CD4-positive, CD25-positive, alpha-beta regulatory T cell (primary cell): ENCODE measurements at places on chromosomes 4 and X. TPM values are rescaled to one million over a fixed set of nuclear protein-coding genes. Genes with fewer than 3 reads are reported as not detected.

CCSER1 gene
- total RNA-seq: 0.20 TPM

NUDT10 gene
- total RNA-seq: not detected

SPANXN3 gene
- total RNA-seq: not detected

DNA sequence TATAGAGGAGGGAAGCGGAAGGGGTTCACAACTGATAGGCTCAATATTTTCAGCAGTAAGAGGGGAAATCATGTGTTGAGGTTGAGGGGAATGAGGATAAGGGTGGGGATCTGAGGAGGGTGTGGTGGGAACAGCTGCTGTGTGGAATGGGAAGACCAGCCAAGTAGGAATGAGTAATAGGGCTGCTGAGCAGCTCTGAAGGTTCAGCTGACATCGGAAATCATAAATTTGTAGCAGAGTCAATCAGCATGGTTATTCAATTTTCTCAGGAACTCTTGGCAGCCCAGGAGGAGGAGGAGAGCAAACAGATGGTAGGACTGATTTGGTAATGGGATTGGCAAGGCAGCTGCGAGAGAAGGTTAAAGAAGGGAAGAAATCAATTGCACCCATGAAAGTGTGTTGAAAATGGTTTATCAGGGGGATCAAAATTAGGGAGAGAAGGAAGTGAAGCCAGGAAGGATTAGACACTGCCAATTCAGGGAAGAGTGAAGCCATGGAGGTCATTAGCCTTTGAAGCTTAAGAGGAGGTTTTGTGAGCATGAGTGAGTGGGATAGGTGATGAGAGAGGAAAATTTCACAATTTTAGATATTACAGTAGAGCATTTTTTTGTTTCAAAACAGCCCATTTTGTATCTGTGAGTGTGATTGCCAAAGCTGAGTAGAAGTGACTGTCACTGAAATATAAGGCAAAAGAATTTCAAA is 82.6 kb downstream of the PCDH7 start:
- no peak for DNase-seq

- DNase-seq: no peak
These were observed 53.3 kb downstream of the WFS1 start for GRCh38 chr4:6322761-6323566.

DNA sequence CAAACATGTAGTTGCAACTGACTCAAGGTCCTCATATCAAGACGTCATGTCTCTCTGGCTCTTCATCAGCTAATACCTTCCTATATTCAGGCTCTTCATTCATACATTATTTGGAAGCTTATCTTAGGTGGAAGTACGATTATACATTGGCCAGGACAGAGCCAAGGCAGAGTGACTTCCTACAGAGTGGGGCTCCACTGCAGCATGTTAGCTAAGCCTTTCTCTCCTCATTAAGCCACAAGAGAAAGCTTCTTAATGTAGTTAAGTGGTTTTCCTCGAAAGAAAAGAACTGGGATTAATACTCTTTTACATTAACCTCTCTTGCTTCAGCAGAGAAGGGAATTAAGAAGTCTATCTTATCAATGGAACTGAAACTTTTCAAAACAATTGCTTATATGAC is 15.0 kb downstream of the C4orf33 start:
- DNase-seq: no peak

GRCh38 chr4:90099812-90100211 is 27.4 kb upstream of the CCSER1 start:
- DNase-seq: no peak

DNA sequence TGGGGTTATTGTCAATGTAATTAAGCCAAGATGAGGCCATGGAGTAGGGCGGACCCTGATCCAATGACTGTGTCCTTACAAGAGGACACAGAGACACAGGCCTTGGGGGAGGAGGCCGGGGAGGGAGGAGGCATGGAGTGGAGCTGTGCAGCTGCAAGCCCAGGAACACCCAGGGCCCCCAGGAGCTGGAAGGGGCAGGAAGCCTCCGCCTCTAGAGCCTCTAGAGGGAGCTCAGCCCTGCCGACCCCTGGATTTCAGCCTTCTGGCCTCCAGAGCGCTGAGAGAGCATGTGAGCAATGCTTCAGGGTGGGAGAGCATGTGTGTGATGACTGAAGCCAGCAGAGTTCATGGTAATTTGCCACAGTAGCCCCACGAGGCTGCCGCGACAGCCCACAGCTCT is 234.6 kb downstream of the AFAP1 start:
- DNase-seq: no peak

- DNase-seq: no peak
These were observed 8.9 kb downstream of the ZIC3 start for GRCh38 chrX:137574784-137575293.

- no peak for DNase-seq
These were observed 8.1 kb upstream of the STS start for GRCh38 chrX:7139202-7140081.
